Kasumi-1 (cell line): ENCODE measurements at places on chromosomes 6 and 20.

DNA sequence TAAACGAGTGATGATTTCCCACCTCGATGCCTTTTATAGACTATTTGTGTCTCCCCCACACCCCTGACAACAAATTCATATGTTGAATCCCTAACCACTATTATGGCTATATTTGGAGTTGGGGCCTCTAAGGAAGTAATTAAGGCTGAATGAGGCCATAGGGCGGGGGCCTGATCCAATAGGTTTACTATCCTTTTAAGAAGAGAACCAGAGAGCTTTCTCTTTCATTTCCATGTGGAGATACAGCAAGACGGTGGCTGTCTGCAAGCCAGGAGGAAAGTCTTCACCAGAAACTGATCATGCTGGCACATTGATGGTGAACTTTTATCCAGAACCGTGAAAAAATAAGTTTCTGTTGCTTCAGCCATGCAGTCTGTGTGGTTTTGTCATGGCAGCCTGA lies 38.9 kb upstream of the CLIC5 start:
- no peak for DNase-seq

DNA sequence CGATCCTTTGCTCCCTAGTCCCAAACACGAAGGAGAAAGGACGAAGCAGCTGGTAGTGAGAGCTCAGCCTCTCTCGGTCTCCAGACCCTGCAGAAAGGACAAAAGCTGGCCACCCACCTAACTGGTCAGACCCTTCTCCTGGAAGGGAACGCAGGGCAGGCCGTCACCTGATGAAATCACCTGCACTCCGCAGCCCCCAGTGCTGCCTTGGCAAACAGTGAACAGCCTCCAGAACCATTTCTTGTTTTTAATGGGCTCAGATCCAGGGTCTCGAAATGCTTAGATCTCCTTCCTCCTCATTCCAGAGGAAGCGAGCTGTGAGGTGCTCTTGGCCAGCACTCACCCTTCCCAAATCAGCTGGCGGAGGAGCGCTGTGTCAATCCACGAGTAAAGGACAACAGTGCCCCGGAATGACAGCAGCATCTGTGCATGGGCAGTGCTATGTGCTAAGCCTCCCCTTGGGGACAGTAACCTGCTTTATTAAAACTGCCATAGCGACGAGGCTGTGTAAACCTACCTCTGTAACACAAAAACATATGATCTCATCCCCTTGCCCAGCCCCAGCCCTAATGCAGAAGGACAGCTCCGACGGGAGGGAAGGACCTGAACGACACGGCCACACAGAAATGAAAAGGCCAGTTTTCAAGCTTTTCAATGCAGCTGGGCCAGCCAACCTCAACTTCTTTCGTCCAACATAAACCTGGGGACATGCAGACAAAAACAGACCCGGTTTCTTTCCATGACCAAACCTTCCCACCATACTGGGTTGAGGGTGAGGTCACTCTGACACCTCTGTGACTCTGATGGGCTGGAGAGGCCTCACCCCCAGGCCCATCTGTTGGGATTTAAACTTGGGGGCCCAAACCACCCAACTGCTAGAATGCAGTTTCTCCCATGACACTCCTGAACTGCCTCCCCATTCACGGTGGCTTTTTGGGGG lies 43.3 kb downstream of the SULF2 start:
- no peak for DNase-seq

DNA sequence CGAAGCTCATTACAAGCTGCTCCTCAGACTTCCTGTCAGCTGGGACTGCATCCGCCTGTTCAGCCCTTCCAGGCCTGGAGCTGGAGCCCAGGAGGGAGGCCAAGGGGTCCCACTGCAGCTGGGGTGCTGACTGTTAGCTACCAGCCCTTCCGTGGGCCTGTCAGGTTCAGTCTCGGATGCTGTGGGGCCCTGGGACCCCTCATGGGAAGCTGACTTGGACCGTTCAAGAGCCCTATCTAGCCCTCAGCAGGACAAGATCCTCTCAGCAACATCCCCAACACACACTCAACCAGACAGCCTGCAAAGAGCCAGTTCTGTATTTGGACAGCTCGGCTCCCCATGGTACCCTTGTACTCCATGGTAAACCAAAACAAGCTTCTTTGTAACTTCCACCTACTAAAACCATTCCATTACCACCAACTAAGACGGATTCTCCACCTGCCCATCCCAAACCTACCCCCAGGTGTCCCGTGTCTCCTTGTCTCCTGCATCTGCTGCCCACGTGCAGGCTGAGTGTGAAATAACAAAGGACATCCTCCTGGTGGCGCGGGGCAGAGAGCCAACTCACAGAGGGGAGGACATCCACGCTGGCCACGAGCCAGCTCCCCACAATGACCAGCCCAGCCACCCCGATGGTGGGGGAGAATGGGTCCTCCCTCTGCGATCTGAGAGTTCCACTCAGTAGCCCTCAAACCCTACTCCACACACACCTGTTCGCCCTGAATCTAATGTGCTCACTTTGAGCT lies 111.2 kb downstream of the TAF4 start:
- DNase-seq, result no peak

- no peak for DNase-seq
Measured at GRCh38 chr6:135935941-135936601, 84.6 kb downstream of the PDE7B start.

DNA sequence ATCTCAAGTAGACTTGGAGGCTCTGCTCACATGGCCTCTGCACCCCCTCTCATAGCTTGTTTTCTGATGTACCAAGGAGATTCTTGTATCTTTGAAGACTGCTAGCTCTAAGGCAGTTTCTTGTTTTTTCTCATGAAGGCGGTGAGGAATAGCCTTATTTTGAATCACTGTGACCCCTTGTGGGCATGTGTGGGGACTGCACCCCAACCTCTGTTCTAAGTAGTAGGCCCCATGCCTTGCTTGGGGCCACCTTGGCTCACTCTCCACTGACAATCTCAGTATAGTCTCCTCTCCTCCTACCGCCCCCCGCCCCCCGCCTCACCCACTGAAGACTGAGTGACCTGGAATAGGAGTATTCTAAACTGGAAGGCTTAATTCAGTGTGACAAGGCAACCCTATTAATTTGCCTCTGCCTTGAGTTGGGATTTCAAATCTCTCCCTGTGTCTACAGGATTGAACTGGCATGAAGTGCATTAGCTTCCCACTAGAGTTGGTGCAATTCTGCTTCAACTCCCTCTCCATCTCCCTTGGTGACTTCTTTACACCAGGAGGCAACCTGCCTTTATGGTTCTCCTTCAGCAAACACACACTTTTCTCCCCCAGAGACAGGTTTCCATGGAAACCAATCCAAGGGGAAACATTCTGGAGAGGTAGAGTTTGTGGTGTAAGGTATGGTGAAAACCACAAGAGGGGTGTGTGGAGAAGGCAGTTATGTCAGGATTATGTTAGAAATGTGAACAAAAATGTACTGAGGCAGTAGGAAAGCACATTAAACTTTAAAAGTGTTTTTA lies 75.4 kb upstream of the ECI2 start:
- peak; percentile 61 for DNase-seq
